SHP77 (cell line): ENCODE measurements at places on chromosomes 1 and 21.

GRCh38 chr1:78136680-78137079 lies 90.9 kb downstream of the GIPC2 start:
- no peak for DNase-seq

DNA sequence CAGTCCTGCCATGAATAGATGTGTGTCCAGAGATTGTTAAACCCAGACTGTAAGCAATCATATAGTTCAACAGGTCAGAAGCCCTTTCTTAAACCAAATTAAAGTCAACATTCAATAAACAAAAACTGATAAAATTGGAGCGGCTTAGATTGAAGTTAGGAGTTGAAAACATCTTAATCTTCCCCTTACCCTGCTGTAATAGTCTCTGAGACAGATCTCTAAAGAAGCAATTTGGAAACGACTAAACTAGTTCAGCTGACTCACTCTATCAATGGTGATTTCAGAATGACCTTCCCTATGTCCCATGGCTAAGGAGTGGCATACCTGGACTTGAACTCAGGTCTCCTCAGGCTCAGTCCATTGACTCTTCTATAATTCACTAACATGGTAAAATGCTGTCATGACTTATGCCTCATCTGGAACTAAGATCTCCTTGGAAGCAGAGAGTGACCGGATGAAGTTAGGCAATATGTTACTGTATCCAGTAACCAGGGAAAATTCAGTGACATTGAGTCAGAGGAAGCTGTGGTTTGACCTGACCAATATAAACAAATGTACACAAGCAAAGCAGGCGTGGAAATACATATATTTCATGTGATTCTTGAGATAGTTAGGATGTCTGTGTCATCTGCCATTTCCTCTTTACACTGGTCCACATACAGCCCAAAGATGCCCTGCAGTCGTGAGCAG lies 30.1 kb downstream of the SGIP1 start:
- no peak for DNase-seq

- DNase-seq: peak; percentile 58
Measured at GRCh38 chr21:46325073-46325912, 1.3 kb downstream of the PCNT start.

GRCh38 chr21:44006017-44006619 lies 6.0 kb upstream of the TRAPPC10 start:
- no peak for DNase-seq

- no peak for DNase-seq
Measured at GRCh38 chr1:183893561-183894289, 88.8 kb downstream of the RGL1 start.

DNA sequence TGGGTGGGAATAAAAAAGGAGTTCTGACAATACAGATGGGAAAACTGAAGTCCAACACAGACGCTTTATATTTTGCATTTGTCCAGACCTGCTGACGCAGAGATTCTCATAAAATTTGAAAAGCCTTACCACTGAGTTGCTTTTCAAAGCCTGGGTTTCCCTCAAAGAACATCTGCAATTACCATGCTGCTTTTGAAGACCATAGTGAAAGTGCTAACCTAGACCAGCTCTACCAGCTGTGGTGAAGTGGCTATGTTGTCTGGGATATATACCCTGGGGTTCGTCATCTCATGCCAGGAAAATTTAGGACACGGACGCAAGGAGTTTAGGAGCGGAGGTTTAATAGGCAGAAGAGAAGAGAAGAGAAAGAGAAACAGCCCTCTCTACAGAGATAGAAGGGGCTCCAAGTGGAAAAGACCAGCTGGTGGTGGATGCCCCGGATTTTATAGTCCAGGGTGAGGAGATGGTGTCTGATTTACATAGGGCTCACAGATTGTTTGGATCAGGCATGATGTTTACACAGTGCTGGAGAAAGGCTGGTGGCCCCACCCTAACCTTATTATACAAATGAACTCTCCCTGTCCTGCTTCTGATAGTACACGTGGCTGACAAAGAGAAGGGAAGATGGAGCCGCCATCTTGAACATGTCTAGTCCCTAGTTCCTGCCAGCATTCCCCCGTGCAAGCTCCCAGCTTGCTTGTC lies 73.8 kb downstream of the AK4 start:
- DNase-seq: no peak

DNA sequence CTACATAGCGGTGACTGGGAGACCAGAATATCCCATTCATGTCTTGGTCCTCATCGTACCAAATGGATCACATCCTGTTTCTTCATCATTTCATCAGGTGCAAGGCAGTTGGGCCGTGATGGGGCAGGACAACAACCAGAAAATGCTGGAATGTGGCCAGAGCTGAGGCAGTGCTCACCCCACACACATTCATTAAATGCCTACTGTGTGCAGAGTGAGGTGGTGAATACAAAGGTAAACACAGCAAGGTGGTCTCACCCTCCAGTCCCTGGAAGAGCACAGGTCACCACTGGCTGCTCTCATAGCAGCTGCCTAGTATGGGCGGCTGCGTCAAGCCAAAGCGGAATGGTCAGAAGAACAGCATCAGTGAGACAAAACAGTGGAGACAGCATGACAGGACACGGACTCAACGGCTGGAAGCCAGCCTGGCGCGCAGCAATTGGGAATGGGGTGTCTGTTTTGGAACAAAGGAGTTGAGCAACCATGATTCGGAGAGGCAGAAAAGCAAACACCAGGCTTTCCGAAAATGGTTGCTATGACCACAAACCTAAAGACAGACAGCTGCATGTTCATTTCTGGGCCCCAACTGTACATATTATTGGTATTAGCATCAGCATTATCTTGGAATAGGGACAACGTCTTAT lies 5.6 kb upstream of the ADAMTSL4 start:
- DNase-seq: peak; percentile 96

DNA sequence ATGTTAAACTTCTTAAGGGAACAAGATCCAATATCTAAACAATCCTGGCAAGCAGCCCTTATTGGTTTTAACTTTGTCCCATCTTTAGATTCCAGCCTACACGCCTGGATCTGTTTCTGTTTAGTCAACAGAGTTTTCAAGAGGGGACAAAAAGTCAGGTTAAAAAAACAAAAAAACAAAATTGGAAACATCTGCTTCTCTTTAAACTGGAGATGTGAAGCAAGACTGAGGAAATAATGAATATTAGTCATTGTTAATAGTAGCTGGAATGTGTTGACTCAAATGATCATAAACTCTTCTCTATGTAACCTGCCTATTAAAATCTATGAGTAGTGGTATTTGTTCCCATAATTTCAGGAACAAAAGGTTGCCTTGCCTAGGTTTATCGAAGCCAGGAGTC lies 55.0 kb downstream of the NID1 start:
- no peak for DNase-seq

- no peak for DNase-seq
Measured at GRCh38 chr1:177007437-177008161, 156.9 kb downstream of the ASTN1 start.

GRCh38 chr1:236275586-236275985 lies 6.2 kb downstream of the ERO1B start:
- no peak for DNase-seq

GRCh38 chr1:92527670-92528069 lies 40.9 kb upstream of the GFI1 start:
- no peak for DNase-seq

- no peak for DNase-seq
Measured at GRCh38 chr1:170634293-170634692, 29.6 kb upstream of the PRRX1 start.

- DNase-seq: no peak
Measured at GRCh38 chr1:84742653-84743052, 52.4 kb upstream of the SSX2IP start.

- no peak for DNase-seq
Measured at GRCh38 chr1:212542761-212543187, 65.8 kb upstream of the ATF3 start.

DNA sequence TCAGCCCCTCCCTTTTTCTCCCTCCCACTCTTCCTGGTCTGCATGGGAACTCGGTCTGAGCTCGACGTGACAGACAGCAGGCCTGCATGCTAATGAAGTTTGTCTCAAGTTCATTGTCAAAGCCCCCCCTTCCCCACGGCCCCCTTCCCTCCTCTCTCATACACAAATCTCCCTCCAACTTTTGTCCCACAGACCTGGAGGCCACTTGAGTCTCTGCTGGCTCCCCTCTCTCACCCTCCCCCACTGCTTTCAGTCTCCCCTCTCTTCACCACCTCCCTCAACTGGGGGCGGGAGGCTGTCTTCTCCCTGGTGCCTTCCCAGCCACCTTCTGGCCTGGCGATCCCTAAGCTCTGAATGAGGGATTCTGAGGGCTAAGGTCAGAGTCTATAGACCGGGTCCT lies 61.3 kb downstream of the RHBG start:
- DNase-seq: no peak

GRCh38 chr1:145891143-145891542 lies 5.5 kb upstream of the ANKRD35 start:
- no peak for DNase-seq

- DNase-seq: no peak
Measured at GRCh38 chr1:216576234-216576937, 146.8 kb downstream of the ESRRG start.

DNA sequence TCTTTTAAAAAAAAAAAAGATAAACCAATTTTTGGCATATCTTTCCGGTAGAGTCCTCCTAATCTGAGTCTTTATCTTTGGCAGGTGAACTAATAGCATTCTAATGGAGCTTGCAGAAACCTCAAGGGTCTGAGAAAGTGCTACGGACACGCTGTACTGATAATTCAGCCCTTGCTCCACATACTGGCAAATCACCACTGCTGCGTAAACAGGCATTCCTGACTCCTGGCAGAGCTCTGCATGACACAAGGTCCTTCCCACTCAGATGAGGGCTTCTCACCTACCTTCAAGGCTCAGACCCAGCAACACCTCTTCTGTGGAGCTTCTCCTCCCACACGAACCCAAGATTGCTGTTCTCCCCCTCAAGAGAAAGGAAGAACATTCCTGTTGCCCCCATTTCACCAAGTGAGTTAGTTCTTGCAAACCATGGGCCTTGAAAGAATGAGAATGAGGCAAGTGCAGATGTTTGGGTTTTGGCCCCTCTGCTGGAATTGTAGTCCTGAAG lies 48.0 kb downstream of the LYST start:
- no peak for DNase-seq

GRCh38 chr1:96536581-96536980 lies 185.0 kb upstream of the PTBP2 start:
- no peak for DNase-seq

GRCh38 chr1:94276988-94277434 lies 39.6 kb upstream of the ARHGAP29 start:
- DNase-seq: no peak

DNA sequence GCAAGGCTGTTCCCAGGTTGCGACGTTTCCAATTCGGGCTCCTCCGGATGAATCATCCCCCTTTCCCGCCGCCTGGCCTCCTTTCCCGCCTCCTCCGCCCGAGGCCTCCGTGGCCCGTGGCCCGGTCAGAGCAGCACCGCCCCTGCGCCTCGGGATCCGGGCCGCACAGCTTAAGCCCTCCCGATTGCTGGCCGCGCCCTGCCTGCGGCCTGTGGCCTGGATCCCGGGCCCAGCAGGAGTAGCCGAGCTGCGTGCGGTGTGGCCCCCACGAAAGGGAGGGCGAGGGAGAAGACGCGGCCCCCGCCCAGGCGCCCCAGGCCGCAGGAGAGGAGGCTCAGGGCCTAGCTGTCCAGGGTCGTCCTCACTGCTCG lies 1.0 kb downstream of the TMEM200B start:
- no peak for DNase-seq

DNA sequence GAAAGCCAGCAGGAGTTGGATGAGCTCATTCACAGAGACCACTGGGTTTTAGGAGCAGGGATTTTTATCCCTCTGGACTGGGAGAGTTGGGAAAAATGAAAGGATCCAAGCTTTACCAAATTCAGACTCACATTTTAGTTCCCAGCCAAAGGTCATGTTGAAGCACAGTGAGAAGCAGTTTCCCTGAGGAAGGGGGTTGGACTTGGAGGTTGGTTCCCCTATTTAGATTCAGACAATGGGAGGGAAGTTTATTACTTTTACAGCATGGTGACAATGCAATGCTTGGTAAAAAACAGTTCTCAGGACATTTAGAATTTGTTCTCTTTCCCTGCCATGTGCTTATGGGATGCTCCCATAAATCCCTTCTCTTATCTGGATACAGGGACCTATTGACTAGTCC lies 57.3 kb upstream of the ZNF648 start:
- DNase-seq: no peak

GRCh38 chr1:213110349-213111300 lies 59.6 kb downstream of the RPS6KC1 start:
- no peak for DNase-seq

- DNase-seq: no peak
Measured at GRCh38 chr1:29395736-29396437, 159.6 kb downstream of the PTPRU start.

GRCh38 chr1:203178083-203178482 lies 2.5 kb upstream of the MYBPH start:
- no peak for DNase-seq

- DNase-seq: no peak
Measured at GRCh38 chr1:231020816-231021215, 19.2 kb downstream of the FAM89A start.

GRCh38 chr1:8563944-8564537 lies 246.1 kb downstream of the SLC45A1 start:
- DNase-seq: no peak

GRCh38 chr1:86520789-86521521 lies 25.9 kb upstream of the CLCA4 start:
- DNase-seq: no peak

DNA sequence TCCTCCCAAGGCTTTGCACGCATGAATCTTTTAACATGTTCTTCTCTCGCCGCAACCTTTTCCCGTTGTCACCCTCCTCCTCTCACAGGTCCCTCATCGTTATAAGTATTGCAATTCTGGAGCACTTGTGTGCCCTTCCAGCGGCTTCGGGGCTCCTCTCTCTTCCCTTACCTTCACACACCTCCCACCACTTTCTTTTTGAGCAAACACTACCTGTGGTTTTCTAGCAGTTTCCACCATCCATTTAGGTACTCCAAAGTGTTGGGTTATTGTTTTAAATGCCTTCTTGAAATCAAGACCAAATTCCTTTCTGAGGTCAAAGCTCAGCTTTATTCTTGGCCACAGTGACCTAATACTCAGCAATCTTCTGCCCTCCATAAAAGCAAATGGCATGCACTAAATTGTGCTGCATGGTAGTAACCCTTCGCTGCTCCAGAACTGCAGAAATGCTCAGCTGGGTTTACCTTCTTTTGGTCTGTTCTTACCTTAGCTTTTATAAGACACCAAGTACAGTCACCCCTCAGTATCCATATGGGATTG lies 472.4 kb downstream of the SETD4 start:
- DNase-seq: no peak

- no peak for DNase-seq
Measured at GRCh38 chr21:46136739-46137349, 18.5 kb downstream of the FTCD start.

GRCh38 chr1:228765168-228765946 lies 30.1 kb downstream of the RHOU start:
- DNase-seq: no peak

DNA sequence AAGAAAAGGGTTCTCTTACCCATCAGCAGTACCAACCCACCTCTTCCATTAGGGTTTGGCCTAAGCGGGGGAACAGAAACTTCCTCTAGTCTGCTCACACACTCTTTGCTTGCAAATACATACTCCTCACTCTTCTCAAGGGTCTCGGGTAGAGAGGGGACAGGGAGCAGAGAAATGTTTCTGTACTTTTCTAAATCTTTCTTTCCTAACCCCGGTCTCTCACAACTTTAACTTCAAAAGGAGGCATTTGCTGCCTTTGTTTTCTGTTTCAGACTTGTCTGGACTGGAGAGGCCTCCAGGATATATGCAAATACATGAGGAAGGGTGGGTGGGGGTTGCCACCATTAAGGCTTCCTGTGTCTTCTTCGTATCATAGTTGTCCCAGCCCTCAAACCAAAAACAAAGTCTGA lies 10.5 kb upstream of the LAX1 start:
- no peak for DNase-seq

GRCh38 chr1:29648798-29649188 lies 412.5 kb downstream of the PTPRU start:
- DNase-seq: no peak

- DNase-seq: peak; percentile 12
Measured at GRCh38 chr1:240027059-240027462, 64.6 kb upstream of the FMN2 start.
